ENCODE measurements at places on chromosomes 3 and 15.

DNA sequence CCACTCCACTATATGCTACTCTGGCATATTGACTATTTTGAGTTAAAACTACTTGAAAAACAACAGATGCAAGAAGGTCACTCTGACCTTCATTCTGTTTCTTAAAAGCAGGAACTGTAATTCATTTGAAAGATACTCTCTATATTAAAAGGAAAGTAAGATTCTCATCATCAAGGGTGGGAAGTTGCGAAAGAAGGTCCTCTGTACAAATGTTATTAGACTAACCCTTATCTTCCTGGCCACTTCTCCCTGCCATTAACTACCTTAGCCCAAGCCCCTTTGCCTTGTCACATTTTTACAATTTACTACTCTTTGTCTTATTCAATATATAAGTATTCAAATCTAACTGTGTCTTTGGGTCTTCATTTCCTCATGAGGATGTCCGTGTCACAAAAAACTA, 16.1 kb downstream of the SIDT1 start:
- DNase-seq: no peak

GRCh38 chr3:105430455-105430854, 63.7 kb downstream of the ALCAM start:
- DNase-seq: no peak

GRCh38 chr3:177545964-177546363, 348.7 kb upstream of the TBL1XR1 start:
- DNase-seq: no peak

- DNase-seq: no peak
Measured at GRCh38 chr15:87155771-87156170, 1076.1 kb downstream of the AGBL1 start.

DNA sequence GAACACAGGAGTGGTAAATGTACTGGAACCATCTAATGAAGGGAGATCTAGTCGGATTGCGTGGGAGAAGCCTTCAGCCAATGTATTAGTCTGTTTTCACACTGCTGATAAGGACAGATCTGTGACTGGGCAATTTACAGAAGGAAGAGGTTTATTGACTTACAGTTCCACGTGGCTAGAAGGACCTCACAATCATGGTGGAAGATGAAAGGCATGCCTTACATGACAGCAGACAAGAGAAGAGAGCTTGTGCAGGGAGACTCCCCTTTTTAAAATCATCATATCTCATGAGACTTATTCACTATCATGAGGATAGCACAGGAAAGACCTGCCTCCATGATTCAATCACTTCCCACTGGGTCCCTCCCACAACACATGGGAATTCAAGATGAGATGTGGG, 17.0 kb downstream of the HRG start:
- no peak for DNase-seq

DNA sequence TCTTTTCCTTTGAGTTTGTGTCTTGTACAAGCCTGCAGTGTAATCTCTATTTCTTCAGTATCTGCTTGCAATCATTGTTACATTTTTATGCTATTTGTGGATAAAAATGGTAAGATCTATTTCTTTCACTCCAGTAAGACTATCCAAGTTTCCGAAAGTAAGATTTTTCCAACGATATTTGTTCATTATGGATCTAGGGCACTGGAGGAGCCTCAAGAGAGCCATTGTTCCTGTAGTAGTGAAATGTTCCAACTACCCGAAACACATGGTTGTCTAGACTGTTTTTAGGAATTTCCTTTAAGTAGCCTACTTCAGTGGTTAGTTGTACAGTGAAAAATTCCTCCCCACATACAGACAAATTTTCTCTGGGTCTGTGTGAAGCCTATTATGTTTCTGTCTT, 597.4 kb downstream of the RSL24D1 start:
- DNase-seq: no peak

DNA sequence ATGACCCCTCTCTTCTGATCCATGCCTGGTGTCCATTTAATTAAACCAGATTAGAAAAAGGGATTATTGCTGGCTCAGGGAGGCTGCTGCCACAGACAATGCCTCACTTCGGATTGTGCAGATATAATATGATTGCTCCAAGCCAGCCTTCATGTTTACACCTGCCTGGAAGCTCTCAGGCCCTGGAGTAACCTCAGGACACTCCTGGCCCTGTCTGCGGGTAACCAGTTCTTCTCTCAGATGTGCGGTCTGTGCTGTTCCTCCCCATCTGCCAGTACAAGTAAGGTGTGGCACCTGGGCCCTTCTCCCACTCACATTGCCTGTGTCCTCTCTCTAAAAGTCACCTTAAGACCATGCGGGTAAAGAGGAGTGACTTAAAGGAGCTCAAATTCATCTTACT, 8.8 kb upstream of the GOLGA8J start:
- DNase-seq: no peak

- no peak for DNase-seq
Measured at GRCh38 chr3:175325440-175325839, 466.3 kb downstream of the NAALADL2 start.

- no peak for DNase-seq
Measured at GRCh38 chr15:50042775-50043174, 76.3 kb downstream of the ATP8B4 start.

DNA sequence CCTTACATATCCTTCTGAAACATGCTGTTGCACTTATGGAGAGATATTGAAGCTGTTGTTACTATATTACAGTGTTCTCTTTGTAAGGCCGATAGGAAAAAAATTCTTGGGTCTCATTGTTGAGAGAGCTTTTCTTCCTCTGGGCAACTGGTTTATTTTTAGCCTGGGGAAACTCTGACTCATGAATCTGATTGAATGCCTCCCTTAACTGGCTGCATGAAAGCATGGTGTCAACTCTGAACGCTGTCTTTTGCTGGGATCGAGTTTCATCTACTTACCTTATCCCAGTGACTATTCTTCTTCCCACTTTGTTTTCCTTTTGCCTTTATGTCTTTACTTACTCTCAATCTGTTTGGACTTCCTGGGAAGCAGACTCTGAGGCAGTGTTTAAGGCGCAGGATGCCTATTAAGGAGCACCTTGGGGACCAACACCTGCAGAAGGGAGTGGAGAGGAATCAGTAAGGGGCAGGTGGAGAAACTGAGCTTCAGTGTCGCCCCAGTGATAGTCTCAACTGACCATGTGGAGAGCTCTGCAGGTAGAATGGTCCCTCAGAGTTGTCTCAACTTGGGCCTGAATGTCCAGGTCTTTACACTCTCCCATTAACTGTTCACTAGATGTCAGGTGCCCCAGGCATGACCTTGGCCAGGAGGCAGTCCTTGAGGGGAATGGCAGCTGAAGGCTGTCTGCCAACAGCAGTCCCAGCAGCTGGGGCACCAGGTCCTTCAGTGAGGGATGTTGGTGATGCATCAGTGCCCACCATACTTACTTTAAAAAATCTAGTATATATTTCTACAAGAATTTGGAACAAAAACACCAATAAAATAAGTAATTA, 88.9 kb upstream of the CCNL1 start:
- no peak for DNase-seq

GRCh38 chr3:14306142-14306541, 96.3 kb upstream of the SLC6A6 start:
- no peak for DNase-seq

GRCh38 chr3:101643861-101644613, 32.9 kb downstream of the ZBTB11 start:
- DNase-seq: no peak

DNA sequence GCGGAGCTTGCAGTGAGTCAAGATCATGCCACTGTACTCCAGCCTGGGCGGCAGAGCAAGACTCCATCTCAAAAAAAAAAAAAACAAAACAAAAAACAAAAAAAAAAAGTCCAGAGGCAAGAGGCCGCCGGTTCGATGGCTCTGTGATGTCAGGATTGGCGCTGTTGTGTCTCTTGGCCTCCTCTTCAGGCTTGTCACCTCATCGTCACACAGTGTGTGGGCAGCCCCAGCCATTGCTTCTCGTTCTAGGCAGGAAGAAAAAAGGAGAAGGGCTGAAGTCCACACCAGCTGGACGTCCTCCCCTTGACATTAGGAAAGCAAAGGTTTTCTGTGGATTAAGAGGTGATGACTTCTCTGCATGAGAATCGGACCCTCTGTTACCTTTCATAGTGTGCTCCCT, 191.1 kb downstream of the NSMCE3 start:
- no peak for DNase-seq

GRCh38 chr3:99895131-99895696, 77.6 kb downstream of the CMSS1 start:
- no peak for DNase-seq

- no peak for DNase-seq
Measured at GRCh38 chr3:30286007-30286669, 320.3 kb upstream of the TGFBR2 start.

- no peak for DNase-seq
Measured at GRCh38 chr3:192121923-192122322, 605.4 kb downstream of the FGF12 start.

- DNase-seq: no peak
Measured at GRCh38 chr15:101250873-101251829, 697 bp downstream of the CHSY1 start.

GRCh38 chr3:102577082-102577789, 142.4 kb downstream of the ZPLD1 start:
- DNase-seq: no peak

GRCh38 chr3:47019201-47019600, 39.7 kb downstream of the NBEAL2 start:
- no peak for DNase-seq

GRCh38 chr15:62566248-62566647, 401.2 kb upstream of the C2CD4B start:
- no peak for DNase-seq

All from stimulated activated CD4-positive, alpha-beta T cell treated with anti-CD3 and anti-CD28 coated beads, Interleukin-1b, Interleukin-23, amount 100 ng/mL, for 1 hour (primary cell).